KBM-7 (cell line): ENCODE measurements at places on chromosomes 1 and 21.

DNA sequence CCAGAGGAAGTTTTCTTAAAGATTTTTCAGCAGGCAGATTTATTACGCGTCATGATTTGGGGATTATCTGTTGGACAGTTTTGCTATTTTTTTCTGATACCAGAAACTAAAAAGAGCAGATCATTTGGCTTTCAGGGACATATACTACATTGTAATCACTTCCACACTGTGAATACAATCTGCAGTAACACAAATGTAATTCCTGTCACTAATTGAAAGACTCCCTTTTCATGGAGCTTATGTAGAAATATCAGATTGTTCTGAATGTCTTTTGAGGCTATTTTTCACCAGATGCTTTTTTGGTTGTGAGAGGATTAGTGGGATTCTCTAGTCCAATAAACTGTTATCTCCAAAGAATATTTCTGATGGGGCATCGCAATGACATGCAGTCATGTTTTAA is 464.2 kb downstream of the DISC1 start:
- DNase-seq = no peak

DNA sequence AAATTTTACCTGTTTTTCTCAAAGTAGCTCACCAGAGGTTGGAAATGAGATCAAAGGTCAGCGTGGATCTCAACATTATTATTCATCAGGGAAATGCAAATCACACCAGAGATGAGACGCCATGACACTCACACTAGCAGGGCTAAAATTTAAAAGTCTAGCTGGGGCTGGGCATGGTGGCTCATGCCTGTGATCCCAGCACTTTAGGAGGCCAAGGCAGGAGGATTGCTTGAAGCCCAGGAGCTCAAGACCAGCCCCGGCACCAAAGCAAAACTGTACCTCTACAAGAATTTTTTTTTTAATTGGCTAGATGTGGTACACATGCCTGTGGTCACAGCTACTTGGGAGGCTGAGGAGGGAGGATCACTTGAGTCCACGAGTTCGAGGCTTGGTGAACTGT is 41.4 kb upstream of the PCBP3 start:
- no peak for DNase-seq

DNA sequence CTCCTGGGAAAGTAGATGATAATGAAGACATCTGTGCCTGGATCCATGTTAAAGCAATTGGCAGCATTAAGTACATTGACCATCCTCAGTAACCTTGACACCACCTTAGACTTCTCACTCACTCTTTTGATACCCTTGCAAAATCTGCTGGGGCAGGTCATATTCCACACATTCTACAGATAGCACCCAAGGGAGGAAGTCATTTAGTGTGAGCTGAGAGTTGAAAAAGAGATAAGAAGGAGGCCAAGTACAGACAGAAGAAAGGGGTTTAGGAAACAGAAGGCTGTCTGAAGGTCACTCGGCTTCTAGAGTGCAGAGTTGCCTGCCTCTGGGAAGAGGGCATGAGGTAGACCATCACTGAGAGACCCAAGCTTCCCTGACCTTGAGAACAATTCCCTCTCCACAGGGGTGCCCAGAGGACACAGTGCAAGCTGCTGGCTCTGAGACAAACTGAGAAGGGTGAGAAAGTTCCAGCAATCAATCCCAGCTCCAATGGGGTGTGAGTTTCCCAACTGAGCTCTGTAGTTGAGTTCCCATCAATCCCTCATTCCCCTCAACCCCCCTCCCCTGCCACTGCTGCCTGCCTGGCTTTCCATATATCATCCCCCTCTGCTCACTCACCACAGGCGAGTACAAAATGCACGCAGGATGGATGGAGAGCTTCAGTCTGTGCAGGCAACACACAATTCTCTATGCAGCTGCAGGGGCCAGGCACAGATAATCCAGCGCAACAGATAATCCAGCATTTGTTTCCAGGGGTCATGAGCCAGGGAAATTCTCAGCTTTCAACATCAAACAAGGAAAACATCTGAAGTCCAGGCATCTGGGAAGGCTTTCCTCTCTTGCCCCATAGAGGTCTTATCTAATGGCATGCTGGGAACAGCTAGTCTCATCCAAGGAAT is 7.4 kb upstream of the MOB3C start:
- DNase-seq = no peak

GRCh38 chr1:151143057-151143435 is 3.4 kb downstream of the SEMA6C start:
- DNase-seq = no peak

DNA sequence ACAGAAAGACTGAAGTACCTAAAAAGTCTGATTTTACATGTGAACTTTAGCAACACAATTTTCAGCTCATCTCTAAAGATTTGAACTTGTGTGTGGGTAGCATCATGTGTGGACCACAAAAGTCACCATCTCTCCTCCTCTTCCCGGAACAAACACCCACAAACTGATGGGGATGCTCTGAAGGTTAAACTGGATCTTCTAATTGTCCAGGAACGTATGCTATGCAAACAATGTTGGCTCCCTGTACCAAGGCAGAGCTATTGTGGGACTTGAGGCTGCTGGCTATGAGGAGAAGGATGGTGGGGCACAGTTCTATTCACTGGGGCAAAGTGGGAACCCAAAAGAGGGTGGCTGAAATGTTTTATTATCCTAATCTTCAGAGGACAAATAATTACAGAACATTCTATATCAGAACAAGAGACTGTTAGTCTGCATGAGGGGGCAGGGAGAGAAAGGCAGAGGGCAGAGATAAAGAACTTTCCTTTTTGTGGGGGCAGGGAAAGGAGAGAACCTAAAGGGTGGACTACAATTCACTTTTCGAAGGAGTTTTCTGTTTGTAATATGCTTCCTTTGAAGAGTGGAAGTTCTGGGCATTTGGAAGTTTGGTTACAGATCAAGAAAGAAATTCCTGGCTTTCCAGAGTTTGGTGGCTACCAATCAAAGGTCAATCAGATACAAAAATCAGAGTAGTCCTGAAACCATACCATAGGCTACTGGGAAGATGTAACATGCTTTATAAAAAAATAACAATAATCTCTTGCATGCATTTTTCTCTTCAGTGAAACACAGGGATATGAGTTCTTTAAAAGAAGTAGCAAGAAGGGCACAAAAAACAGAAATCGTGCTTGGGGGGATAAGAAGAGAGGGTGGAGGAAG is 62.9 kb downstream of the GADD45A start:
- no peak for DNase-seq

DNA sequence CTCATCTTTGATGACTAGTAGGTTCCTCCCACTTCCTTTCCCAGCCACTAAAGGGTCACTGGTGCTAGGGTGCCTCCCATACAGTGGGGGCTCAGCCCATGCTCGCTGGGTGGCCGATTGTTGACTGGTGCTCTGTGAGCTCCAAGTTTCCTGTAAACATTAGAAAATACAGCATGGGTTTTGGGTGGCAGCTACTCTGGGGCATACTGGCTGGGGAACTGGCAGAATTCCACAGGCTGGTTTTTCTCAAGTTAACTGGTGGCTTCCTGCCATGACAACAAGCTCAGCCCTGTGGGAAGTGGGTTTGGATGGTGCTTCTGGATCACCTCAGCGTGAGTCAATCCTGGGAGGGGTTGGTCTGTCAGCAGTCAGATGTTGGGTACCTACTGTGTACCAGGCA is 28.7 kb upstream of the CRNN start:
- DNase-seq = no peak

- DNase-seq = no peak
Observed at GRCh38 chr21:16536643-16537434, 807.1 kb downstream of the USP25 start.

DNA sequence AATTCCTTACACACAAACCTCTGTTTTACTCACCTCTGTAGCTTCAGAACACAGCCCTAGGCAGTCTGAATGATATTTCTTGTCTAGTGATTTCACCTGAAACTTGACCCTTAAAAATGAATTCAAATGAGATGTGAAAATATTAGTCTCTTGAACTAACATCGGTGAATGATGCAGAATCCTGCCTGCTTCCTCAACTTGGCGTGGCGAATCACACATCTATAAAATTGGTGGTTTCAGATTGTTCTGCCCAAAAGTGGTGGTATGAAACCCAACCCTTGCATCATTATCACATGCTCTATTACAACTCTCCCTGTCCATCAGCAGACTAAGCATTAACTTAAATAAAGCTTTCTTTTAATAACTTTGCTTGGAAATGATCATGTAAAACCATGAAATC is 26.9 kb upstream of the C1orf21 start:
- no peak for DNase-seq

DNA sequence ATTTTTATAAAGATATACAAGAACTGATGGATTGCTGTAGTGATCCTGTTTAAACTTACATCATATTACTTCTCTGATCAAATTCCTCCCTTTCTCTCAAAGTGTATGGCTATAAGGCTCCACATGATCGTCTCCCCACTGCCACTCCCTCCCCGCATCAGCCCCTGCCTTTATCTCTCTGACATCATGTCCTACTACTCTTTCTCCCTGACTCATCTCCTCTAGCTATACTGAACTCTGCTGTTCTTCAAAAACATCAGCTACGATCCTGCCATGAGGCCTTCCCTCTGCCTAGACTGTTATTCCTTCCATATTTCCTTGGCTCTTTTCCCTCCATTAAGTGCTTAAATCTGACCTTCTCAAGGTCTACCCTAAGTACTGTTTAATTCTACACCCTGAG is 22.8 kb downstream of the HFM1 start:
- no peak for DNase-seq

GRCh38 chr1:219985169-219985568 is 56.8 kb upstream of the SLC30A10 start:
- DNase-seq = no peak

- DNase-seq = no peak
Observed at GRCh38 chr1:41364442-41365319, 3.4 kb downstream of the FOXO6 start.

DNA sequence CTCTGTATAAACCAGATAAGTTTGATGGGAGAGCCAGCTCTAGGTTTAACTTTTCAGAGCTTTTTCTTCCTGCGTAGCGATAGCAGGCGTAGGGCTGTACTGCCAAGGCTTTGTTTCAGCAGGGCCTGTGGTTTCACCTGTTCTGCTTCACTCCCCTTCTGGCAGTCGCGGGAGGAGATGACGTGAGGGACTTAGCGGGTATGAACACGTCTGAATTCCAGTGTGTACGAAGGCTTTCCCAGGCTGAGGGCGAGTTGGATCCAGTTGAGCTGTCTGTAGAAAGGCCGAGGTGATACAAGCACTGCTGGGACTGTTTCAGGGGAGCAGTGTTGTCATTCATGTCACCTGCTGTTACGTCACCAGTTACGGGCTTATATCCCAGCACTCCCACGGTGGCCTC is 21.2 kb downstream of the PEX14 start:
- DNase-seq = no peak

GRCh38 chr21:15054606-15055239 is 10.1 kb downstream of the NRIP1 start:
- DNase-seq = no peak

DNA sequence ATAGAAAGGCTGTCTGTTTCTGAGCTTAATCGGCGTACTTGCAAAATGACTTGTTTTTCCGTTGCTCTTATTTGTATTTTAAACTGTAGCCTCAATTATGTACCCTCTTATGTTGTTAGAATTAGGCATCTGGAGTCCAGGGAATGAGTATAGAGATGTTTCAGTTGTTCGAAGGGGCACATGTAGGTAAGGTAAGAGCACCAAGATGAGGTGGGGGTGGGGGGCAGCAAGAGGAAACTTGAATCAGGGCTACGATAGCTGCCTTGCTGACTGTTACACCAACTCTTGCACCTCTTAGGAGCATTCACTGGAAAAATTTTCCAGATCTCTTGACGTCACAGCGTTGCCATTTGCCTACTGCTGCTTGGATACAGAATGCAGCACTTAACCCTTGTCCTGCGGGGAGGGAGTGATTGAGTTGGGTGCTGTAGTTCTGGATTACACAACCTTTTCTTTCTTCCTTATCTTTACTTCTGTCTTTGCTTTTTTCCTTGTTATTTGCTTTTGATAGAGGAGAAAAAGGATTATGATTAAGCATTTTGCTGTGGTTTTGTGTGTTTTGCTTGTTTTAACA is 3.2 kb downstream of the ATP1B1 start:
- peak; percentile 58 for DNase-seq

DNA sequence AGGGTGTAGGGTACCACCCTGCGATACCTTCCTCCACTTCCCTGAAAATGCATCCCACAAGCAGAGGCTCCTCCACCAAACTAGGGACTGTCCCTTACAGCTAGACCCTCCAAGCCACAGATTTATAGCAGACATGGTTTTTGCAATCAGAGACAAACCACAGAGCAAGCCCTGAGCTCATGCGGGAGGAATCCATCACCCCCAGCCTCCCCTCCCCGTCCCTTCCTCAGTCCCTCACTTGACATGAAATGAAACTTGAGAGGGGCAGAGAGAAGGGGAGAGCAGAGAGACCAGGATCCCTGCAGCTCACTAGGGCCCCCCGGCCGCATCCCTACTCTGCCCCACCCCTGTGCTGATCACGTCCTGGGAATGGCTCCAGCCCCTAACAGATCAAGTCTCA is 94.9 kb downstream of the MRPL37 start:
- DNase-seq = no peak

GRCh38 chr1:183622884-183623785 is 12.4 kb downstream of the ARPC5 start:
- peak; percentile 73 for DNase-seq

DNA sequence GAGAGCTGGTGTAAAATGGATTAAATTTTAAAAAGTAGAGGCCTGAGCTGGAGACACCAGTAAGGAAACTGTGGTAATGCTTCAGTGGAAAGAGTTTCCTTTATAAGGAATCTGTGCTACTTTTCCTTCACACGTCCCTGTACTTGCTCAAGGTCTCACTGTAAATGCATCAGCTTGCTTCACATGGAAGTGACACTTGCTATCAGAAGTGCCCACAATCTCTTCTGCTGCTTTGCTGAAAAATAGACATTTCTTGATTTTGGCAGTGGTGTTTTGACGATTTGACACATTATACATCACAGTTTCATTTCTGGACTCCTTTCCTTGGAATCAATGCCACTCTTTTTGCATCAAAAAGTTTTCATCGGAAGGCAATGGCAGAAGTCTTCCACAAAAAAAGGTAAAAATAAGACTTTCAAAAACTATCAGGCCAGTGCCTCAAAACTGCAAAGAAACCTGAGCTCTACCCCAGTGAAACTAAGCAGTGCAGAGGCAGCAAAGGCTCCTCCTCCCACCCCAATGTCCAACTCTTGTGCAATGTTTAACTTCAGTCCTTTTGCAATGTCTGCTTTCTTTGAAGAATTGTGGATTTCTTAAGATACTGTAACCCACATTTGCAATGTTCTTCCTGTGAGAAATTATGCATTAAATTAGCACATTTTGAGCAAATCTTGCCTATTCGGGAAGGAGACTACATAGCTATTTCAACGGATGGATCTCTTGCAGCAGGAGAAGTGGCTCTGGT is 18.4 kb upstream of the TSPAN2 start:
- no peak for DNase-seq

DNA sequence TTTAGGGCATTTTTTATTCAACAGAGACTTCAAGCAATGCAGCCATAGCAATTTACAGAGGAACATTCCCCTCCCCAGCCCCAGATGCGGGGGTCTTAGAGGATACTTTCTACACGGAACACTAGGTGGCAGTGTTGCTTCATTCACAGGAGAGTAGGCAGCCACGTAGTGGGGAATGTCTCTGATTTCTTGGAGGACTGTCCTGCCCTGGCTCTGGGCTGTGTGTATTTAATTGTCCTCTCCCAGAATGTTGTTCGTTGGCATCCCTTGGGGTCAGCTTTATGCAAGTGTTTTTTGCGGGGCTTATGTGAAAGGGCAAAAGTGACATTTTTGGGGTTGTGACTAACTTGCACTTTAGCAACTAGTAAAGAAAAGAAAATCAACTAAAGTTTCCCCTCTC is 96.9 kb downstream of the PAPPA2 start:
- peak; percentile 43 for DNase-seq

GRCh38 chr1:5926686-5927435 is 65.4 kb downstream of the NPHP4 start:
- no peak for DNase-seq

- DNase-seq = no peak
Observed at GRCh38 chr1:41533731-41534080, 49.2 kb upstream of the EDN2 start.

- DNase-seq = no peak
Observed at GRCh38 chr1:43415901-43416300, 26.2 kb downstream of the SZT2 start.
